ENCODE measurements at places on chromosomes 1 and 21.

DNA sequence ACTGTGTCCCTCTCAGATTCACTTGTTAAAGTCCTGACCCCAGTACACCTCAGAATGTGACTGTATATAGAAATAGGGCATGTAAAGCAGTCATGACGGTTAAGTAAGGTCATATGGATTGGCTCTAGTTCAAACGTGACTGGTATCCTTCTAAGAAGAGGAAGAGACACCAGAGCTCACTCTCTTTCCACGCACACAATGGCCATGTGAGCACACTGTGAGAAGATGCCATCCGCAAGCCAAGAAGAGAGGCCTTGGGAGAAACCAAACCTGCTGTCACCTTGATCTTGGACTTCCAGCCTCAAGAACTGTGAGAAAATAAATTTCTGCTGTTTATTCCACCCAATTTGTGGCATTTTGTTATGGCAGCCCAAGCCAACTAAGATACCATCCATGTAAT lies 56.8 kb upstream of the IRF2BP2 start:
- DNase-seq = no peak

- DNase-seq = no peak
Observed at GRCh38 chr1:21338573-21339355, 48.5 kb upstream of the ECE1 start.

DNA sequence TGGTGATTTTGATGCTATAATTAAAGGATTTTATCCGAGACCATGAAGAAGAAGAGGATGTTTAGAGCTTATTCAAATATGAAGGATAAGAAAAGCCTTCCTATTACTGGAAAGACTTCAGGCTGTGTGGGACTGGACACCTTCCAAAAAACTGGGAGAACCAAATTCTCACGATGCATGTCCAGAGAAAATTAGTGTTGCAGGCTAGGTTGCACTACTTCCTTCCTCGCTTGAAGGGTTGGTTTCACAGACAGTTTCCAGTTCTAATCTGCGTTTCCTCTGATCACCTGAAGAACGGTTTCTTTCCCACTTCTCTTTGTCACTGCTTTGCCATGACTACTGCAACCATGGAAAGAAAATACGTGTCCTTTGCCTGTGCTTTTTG lies 2.0 kb downstream of the MTARC2 start:
- no peak for DNase-seq

DNA sequence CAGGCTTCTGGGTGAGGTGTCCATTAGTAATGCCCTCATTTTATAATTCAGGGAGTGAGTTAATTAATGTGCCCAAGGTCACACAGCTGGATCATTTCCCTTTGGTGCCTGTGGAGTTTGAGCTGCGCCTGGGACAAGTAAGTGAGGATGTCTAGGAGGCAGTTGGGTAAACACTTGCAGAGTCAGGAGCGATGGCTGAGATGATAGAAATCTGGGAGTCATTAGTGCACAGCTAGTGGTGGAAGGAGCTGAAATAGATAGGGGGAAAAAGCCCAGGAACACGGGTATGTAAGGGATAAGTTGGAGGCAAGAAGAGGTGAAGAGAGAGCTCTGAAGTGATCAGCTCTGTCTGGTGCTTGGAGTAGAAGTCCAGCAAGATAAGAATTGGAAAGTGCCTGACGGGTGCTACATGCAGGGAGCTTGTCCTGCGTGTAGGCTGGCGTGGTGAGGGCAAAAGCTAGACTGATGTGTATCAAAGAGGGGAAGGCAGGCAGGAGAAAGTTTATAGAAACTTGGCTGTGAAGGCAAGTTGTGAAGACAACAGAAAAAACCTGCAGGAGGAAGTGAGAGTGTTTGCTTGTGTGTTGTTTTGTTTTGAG lies 1.7 kb upstream of the SCAF4 start:
- no peak for DNase-seq

DNA sequence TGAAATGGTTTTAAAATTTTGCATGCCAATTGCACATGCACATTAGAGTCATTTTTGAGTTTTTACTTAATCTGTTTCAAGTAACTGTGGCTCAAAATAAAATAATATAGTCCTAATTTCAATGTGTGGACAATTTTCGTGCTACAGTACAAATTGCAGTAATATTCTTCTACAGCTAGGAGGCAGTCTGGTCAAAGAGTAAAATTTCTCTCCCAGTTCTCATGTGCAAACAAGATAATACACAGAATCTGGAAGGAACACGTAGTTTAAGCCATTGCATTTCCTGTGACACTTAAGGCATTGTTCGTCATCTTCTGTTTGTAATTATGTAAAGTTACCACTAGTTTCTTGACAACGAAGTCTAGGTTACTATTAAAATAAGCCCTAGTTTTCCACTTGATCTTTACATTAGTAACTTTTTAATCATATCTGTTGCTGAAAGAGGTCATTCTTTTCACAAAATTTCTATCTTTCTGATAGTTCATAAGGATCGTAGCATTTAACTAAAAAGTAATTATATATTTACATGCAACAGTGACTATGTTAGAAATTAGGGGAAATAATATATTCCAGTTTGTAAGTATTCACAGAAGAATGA lies 28.9 kb downstream of the ODR4 start:
- DNase-seq = peak; percentile 21

DNA sequence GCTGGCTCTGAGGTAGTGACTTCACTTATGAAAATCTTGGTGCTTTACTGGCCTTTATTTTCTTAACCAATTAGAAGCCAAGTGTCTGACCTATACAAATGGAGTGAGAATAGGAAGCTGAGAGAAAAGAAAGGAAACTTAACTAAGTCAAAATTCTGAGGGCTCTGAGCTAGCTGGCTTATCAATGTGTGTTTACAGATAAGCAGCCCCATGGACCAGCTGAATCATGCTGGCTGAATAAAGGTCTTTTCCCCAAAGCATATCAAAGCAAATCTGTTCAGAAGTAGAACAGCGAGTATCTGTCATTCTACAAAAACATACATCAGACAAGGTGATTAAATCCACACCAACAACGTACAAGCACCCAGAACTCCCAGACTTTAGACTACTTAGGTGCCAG lies 117.2 kb downstream of the BRINP2 start:
- no peak for DNase-seq

- DNase-seq = no peak
Observed at GRCh38 chr1:204478172-204478899, 16.3 kb downstream of the PIK3C2B start.

GRCh38 chr1:3863231-3863935 lies 6.1 kb downstream of the DFFB start:
- DNase-seq = no peak

GRCh38 chr1:245469734-245470133 lies 314.9 kb downstream of the KIF26B start:
- no peak for DNase-seq

DNA sequence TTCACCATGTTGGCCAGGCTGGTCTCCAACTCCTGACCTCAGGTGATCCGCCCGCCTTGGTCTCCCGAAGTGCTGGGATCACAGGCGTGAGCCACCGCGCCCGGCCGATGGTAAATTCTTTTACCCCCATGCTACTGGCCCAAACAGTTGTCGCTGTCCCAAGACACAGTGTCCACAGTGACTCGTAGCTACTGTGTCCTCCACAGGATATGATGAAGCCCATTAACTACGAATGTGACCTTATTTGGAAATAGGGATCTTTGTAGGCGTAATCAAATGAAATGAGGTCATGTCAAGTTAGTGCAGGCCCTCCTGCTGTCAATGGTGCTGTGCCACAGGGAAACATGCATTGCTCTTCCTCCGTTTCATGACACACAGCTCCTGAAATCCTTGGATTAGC lies 8.5 kb downstream of the FNDC10 start:
- DNase-seq = no peak

DNA sequence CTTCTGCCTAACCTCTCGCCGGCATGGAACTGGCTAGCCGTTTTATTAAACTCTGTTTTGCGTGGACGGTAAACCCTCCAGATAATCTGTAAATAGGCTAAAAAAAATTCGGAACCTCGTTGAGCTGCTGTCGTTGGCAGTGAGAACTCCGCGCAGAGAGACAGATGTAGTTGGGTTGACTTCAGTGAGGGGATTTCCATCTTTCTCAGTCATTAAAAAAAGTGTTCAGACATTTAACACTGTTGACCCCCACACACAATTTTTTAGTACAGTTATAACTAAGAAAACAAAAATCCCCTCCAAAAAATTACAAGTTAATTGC lies 464 bp downstream of the PARK7 start:
- no peak for DNase-seq

DNA sequence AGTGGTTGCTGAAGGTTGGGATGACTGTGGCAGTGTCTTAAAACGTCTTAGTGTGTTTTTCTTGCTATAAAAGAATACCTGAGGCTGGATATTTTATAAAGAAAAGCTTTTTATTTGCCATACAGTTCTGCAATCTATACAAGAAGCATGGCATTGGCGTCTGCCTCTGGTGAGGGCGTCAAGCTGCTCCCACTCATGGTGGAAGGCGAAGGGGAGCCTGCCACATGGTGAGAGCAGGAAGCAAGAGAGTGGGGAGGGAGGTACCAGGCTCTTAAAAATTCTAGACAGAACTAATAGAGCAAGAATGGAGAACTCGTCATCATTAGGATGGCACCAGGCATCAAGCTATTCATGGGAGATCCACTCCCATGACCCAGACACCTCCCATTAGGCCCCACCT lies 140.5 kb downstream of the CACNA1E start:
- DNase-seq = no peak

DNA sequence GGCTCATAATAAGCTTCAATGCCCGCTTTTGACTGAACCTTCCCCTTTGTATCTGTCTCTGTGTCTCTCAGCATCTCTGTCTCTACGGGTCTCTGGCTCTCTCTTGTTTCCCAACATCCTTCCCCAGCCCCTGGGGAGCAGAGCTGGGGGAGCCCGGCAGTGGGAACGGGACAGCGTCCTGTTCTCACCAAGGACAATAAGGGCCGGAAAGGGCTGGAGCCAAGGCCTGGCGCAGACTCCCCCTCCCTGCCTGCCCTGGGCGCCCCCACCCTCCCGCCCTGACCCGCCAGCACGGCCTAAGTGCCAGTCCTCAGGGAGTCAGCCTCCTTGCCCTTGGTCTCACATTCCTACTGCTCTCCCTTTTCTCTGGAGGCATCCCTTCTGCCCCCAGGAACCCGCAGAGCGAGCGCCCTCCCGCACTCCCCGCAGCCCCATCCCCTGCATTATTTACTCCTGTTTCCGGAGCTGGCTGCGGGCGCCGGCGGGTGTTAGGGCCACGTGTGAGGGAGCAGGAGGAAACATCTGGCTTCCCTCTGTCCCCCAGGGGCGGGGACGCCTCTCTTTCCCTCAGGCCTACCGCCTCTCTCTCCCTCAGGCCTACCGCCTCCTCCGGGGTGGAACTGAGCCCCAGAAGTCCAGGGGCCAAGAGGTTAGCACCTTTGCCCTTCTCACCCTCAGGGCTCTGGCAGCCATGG lies 6.5 kb downstream of the KRTCAP2 start:
- DNase-seq = no peak

DNA sequence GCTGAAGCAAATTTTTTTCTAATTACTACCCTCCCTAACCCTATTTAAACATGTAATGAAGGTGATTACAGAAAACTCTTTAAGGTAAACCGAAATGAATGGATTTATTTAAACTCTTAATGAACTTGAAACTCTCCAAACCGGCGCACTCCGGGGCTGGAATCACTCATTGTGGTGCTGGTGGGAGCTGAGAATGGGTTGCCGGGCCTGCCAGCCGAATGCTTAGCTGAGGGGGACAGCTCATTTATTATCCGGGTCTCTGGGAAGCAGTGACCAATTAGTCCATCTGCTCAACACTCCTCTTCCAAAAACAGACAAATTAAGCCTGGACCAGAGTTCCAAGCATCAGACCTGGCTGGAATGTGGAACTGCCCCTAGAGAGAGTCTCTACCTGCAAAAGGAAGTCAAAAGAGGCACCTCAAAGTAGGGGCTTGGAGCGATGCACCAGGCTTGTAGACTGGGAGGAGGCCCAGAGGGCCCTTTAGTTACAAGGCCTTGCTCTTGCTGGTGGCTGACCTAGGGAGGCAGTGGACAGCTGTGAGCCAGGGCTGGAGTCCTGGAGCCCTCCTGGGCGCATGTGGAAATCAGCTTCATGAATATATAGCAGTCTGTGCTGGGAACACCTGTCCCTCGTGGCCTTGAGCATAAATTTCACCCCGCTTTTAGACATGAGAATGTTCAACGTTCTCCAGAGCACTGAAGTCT lies 320.7 kb downstream of the AJAP1 start:
- DNase-seq = no peak

DNA sequence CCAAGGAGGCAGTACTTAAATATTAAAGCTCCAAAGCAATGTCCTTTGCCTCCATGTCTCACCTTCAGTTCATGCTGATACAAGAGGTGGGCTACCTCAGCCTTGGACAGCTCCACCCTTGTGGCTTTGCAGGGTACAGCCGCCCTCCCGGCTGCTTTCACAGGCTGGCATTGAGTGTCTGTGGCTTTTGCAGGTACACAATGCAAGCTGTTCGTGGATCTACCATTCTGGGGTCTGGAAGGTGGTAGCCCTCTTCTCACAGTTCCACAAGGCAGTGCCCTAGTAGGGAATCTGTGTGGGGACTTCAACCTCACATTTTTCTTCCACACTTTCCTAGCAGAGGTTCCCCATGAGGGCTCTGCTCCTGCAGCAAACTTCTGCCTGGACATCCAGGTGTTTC lies 324.8 kb downstream of the COL11A1 start:
- no peak for DNase-seq

DNA sequence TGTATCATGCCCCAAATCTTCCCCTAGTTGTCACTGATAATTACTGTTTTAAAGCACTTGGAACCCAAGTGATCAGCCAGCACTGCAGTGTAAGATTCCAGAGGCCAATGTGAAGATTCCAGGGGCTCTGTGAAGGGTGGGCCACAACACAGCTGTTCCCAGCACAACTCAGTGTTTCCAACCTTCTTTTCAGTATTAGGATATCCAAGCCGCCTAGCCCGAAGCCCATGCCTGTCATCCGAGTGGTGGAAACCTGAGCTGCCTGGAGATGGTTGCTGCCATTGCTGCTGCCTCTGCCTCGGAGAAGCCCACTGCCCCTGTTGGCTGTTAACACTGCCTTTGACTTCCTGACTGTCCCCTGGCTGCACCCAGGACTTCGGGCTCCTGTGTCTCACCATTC lies 30.4 kb upstream of the SNX27 start:
- no peak for DNase-seq

- DNase-seq = no peak
Observed at GRCh38 chr1:24827379-24828135, 82.3 kb downstream of the CLIC4 start.

All from CD8-positive, alpha-beta memory T cell (primary cell).